ENCODE measurements at places on chromosomes 3 and 15.

DNA sequence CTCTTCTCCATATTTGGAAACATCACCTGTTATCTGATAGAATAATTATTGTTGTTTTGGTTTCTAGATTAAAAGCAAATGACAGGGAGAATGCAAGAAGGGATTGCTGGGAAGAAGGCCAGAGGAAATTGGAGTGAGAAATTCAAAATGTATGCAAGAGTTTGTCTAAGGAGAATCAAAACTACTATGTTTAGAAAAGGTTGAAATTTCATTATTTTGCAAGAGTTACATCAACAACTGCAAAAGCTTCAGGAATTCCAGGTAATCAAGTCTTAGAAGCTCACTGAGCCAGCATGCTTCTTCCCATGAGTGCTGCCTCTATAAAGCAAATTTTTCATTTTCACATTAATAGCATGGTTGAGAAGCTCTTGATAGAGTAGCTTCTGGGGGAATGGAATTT, 177.2 kb upstream of the GBE1 start:
- no peak for DNase-seq

DNA sequence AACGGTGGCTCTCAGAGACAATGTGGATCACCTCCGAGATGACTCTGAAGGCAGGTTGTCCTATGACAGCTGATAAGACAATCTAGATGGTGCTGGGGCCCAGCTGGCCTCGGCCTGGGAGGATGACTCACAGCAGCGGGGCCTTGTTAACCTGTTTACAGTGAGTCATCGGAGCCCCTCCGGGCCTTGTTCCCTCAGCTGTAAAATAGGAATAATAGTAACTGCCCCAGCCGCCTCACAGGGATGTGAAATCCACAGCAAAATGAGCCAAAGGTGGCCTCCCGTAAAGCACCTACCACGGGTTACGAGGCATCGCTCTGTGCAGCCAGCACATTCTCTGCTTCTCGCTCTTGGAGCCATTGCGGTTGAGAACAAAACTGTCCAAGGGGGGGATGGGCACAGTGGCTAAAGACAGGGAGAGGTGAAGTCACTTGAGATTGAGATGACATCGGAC, 88.6 kb upstream of the RASGRF1 start:
- DNase-seq, result no peak

GRCh38 chr3:52827441-52827840, 3.0 kb downstream of the ITIH4 start:
- no peak for DNase-seq

DNA sequence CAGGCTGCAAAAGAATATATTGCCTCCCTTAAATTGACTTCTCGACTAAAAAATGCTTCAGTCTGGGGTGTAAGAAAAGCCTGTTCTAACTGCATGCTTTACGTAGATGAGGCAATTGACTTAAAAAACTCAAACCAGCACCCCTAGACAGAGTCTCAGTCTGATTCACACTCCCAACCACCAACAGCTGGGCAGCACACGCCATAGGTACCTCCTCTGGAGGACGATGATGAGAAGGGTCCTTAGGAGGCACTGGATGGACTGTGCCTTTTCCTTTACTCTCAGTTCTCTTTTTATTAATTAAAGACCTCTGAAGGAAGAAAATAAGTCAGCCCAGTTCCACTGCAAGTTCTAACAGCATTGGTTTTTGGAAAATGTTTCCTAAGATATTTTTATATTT, 175.0 kb downstream of the PDZRN3 start:
- DNase-seq, result no peak

DNA sequence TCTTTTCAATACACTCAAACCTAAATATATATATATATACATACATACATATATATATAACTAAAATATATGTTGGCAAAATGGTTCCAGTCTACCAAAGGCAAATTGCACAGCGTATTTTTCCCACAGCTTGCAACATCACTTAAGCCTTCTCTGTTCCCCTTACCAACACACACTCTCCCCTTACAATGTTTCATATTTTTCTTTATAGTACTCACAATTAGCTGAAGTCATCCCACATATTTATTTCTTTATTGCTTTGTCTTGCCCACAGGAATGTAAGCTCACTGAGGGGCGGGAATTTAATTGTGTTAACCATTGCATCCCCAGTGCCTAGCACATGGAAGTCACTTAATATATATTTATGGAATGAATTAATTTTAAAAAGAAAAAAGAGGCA, 288.3 kb downstream of the ULK4 start:
- no peak for DNase-seq

- DNase-seq, result no peak
Observed at GRCh38 chr15:58010983-58011382, 54.5 kb downstream of the ALDH1A2 start.

- no peak for DNase-seq
Observed at GRCh38 chr3:151387842-151388241, 3.3 kb upstream of the P2RY12 start.

DNA sequence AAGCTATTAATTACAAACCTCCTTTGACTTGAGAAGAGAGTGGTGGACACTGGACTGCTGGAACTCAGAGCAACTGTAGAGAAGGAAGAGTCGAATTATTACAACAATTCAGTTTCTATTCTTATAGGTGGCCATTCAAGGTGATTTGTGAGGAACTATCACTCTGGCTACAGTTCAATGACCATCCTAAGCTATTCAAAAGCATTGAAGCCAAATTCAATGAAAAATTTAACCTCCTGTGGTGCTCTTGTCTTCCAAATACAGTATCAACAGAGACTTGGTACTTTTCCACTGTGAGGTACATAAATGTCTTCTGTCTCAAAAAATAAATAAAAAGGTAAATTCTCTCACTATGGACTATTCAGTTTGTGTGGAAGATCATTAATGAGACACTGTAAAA, 513.3 kb upstream of the SEMA6D start:
- DNase-seq, result no peak

- no peak for DNase-seq
Observed at GRCh38 chr3:54691289-54691771, 236.5 kb downstream of the LRTM1 start.

GRCh38 chr15:101523560-101523940, 34.0 kb upstream of the PCSK6 start:
- DNase-seq, result no peak

GRCh38 chr3:158522221-158523136, 48.5 kb upstream of the MLF1 start:
- no peak for DNase-seq

- DNase-seq, result no peak
Observed at GRCh38 chr3:77081240-77081661, 41.4 kb downstream of the ROBO2 start.

- DNase-seq, result no peak
Observed at GRCh38 chr3:17233398-17233800, 348.6 kb downstream of the PLCL2 start.

DNA sequence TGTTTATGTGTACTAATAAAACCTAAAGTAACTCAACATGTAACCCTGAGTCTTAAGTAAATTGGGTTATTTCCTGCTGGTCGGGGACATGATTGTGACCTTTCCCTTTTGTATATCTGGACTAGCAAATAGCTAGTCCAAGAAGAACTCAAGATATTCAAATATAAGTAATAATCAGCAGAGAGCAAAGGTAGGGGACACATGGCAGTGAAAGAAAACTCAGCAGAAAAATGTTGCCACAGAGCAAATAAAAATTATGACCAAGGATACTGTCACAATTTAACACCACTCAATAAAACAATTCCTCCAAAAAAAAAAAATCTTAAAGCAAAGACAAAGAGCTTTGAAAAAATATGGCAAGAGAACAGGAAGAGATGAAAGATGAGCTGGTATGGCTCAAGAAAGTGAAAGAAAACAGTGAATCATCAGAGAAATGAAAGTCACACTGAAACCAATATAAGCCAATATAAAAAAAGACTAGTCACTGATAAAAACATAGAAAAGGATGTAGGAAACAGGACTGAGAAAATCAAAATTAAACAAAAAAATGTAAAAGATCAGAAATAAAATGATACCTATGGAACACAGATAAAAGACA, 43.4 kb downstream of the HLTF start:
- DNase-seq, result no peak

GRCh38 chr15:32029862-32030781, at the start of gene CHRNA7:
Gene CHRNA7 (plus strand): TSS chr15:32030515. CDS start chr15:32030595, 80 bp downstream.
- no peak for DNase-seq

DNA sequence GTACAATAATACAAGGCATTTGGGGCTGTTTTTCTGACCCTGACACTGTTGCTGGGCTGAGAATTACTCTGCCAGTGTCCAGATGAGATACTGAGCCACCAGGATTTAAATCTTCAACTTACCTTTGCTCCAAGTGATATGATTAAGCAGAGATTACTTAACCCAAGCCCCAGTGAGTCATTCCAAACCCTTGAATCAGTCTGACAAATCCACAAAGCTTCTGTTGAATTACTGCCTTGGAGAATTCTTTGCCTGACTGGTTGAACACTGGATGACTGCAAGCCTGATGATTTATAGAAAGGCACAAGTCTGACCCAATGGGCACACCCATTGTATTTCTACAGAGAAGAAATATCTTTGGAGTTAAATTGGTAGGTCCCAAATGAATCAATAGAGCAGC, 88.2 kb upstream of the TSC22D2 start:
- DNase-seq, result no peak

- no peak for DNase-seq
Observed at GRCh38 chr3:138879541-138880380, 45.0 kb upstream of the PIK3CB start.

- DNase-seq, result no peak
Observed at GRCh38 chr15:67244971-67245478, 9.4 kb downstream of the AAGAB start.

GRCh38 chr15:101092156-101092866, 159.5 kb downstream of the CHSY1 start:
- DNase-seq, result no peak

DNA sequence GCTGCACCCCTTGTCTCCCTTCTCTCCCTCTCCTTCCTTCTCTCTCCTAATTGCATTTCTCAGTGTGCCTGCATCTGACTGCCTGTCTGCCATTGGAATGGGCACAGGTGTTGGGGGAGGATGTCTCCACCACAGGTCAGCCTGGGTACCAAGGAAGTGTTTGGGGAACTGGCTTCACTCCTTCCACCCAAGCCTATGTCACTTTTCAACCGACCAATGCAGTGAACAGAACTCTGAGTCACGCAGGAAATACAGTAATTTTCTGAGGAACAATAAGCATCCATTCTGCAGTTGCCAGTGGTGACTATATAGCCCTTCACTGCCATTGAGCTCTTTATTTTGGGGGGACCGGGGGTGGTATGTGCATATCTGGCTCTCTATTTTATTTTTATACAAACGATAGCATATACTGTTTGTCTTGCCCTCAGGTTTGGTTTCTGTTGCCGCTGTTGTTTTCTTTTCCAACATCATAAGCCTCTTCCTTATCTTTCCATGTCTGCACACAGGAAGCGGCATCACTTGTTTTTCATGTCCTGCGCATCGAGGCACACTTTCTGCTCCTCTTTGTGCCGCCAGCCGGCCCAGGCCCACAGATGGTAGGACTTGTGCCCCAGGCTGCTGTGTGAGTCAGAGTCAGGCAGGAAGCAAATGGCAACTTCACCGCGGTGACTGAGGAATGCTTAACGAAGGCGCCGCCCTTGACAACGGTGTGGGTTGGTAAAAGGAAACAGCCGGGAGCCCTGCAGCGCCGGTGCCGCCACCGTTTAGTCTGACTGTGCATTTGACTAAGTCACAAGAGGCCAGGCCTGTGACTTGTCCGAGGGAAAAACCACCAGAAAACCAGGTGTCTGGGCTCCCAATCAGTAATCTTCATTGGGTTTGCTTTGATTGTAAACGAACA, 21.1 kb upstream of the CDCP1 start:
- peak; percentile 67 for DNase-seq

DNA sequence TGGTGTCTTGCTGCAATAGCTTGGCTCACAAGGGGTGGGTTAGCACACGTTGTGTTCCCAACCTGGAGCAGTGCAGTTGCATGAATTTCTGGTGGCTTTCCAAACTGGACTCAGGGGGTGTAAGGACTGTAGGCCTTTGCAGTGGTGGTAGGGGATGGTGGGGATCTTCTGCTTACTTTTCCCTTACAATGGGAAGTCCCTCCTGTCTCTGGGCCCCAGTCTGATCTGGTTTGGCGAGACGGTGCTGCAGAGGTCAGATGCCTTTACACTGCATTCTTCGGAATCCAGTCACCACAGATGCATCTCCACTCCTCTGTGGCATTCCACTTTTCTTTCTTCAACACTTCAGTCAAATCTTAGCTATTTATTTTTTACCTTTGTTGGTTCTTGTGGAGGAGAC, 132.1 kb downstream of the DOCK3 start:
- no peak for DNase-seq

DNA sequence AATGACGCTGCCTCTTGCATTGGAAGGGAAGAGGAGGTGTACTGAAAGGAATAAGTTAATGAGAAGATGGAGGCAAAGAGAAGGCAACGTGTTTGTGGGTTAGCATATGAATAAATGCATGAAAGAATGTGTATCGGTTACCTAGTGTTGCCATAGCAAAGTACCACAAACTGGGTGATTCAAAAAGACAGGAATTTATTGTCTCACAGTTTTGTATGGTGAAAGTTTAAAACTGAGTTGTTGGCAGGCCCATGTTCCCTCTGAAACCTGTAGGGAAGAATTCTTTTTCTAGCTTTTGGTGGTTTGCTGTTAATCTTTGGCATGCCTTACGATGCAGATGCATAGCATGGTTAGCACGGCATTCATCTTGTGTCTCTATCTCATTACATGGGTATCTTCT, 729.9 kb downstream of the MECOM start:
- DNase-seq, result no peak

Measured in stimulated activated CD8-positive, alpha-beta memory T cell treated with anti-CD3 and anti-CD28 coated beads, Interleukin-4, amount 100 ng/mL, for 1 hour (primary cell).